ENCODE measurements at places on chromosomes 16 and 17.

- DNase-seq: no peak
These were observed 95.6 kb downstream of the CDH8 start for GRCh38 chr16:61940611-61941010.

DNA sequence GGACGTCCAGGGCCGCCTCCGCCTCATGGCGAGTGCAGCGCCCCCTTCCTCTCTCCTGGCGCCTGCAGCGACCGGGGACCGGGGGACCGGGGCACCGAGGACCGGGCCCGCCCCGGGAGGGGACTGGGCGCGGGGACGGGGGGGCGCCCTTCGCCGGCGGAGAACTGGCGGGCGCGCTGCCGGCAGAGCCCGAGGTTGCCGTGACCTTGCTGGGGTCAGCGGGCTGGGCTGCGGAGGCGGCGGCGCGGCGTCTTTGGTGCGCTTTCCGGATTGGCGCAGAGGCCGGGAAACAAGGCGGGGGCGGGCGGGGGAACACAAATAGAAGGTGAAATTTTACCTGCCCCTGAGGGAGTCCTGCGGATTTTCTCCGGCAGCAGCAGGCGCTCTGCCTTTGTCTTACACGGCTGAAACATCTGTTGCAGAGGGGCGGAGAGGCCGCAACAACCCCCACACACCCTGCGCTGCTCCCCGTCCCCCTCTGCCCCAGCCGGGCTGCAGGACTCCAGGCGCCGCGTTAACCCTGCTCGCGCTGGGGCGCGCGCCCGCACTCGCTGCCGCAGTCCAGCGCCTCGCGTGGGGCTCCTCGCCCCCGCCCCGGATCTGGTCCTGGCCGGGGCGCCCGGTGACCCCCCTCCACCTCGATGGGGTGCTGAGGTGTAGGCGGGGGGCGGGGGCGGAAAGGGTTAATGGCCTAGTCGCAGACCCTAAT is 53.5 kb downstream of the SREBF1 start:
- peak; percentile 32 for DNase-seq

DNA sequence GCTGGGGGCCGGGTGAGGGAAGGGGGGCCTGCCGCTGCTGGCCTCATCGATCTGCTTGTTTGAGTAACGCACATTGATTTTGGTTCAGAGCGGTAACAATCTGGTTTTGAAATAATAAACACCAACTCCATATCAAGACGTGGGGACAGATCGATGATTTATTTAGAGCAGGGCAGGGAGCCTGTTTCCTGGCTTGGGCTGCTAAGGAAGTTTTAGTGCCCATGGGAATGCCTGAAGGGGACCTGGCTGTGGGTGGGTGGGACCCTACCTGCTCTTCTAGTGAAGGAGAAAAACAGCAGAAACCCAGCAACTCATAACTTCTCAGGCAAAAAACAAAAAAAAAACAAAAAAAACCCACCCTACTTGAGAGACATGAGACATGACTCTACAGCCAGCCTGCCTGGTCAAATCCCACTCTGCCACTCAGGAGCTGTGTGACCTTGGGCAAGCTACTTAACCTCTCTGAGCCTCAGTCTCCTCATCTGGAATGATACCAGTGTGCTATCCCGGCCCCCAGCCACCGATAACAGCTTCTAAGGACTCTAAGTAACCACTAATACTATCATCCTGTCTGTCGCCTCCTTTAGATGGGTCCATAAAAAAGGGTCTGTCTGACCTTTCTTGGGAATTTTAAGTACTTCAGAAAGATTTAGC is 66.0 kb downstream of the PIPOX start:
- no peak for DNase-seq

DNA sequence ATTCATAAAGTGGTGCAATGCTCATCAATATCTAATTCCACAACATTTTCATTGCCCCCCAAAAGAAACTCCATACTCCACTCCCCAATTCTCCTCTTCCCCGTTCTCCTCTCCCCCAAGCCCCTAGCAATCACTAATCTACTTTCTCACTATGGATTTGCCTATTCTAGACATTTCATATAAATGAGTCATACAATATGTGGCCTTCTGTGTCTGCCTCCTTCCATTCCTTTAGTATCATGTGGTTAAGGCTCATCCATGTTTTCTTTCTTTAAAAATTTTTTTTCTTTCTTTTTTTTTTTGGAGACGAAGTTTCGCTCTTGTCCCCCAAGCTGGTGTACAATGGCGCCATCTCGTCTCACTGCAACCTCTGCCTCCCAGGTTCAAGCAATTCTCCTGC is 56.3 kb upstream of the HAS3 start:
- DNase-seq: no peak

- no peak for DNase-seq
These were observed 43.0 kb upstream of the TANGO6 start for GRCh38 chr16:68800257-68800875.

DNA sequence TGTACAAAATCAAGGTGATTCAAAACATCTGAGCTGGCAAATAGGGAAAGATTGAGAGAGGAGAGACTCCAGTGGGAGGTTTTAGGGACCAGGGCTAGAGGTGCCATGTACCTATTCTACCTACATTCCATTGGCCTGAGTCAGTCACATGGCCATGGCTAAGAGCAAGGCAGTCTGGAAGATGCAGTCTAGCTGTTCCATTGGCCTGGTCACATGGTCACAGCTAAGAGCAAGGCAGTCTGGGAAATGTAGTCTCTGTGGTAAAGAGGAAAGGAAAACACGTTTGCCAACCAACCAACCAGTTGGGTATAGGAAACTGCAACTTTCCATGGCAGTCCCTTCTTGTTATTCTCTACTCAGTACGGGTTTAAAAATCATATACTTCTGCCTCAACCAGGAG is 369.1 kb downstream of the XYLT1 start:
- no peak for DNase-seq

- DNase-seq: no peak
These were observed 24.0 kb downstream of the SYCE1L start for GRCh38 chr16:77223184-77223583.

Measured in activated CD4-positive, alpha-beta T cell treated with anti-CD3 and anti-CD28 coated beads for 1 hour (primary cell).